ENCODE measurements at places on chromosomes 4 and X.

DNA sequence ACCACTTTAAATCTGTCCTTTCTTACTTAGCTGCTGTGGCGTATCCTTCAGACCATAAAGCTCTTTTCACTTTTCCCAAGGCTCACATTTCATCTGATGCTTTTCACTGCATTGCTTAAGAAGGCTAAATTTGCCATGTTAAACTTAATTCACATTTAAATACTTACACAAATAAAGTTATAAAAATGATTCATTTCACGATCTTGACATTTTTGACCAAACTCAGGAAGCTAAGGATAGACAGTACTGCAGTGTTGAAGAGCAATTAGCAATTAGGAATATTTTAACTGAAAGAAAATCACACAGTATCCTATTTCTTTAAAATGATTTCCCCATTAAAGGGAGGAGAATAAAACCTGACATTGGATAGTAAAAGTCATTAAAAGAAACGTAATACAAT is 1038.6 kb downstream of the STPG2 start:
- DNase-seq, result no peak

DNA sequence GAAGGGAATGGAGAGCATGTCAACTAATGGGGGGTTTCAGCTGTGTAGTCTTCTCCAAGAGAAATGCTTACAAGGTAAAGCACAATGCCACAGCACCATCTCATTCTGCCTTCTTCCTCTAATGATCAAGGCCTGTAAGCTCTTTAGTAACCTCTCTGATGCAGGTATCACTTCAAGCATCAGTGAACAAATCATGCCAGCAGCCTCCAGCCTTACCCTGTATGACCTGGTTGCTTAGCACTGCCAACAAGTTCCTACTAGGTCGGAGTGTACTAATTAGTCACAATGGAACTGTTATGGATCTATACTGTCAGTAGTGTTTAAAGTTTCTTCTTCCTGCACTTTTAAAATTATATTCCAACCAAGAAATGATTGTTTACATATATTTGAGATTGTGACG is 197.7 kb downstream of the GRID2 start:
- no peak for DNase-seq

- DNase-seq, result no peak
Observed at GRCh38 chrX:88883200-88883599, 136.2 kb downstream of the CPXCR1 start.

DNA sequence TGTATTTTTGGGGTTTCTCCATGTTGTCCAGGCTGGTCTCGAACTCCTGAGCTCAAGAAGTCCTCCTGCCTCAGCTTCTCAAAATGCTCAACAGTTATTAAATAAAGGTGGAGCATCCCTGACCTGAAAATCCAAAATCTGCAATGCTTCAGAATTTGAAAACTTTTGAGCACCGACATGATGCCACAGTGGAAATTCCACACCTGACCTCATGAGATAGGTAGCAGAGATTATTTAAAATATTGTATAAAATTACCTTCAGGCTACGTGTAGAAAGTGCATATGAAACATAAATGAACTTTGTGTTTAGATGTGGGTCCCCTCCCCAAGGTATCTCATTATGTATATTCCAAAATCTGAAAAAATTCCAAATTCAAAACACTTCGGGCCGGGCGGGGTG is 42.7 kb upstream of the PDGFRA start:
- no peak for DNase-seq

DNA sequence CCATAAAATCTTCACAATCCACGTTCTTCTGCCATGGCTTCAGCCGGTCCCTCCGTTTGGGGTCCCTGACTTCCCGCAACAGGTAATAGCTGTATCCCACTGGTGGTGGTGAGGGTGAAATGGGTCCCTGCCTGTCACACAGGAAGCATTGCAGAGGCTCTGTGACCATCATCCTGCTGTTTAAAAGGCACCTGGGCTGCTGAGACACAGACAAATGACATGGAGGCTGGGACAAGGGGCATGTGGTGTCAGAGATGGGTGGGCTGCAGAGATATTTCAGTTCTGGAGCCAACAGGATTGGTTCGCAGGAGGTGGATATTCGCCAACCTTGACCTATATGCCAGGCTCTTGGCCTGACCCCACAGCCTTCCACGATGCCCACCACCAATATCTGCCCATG is 82.1 kb downstream of the JAKMIP1 start:
- no peak for DNase-seq

DNA sequence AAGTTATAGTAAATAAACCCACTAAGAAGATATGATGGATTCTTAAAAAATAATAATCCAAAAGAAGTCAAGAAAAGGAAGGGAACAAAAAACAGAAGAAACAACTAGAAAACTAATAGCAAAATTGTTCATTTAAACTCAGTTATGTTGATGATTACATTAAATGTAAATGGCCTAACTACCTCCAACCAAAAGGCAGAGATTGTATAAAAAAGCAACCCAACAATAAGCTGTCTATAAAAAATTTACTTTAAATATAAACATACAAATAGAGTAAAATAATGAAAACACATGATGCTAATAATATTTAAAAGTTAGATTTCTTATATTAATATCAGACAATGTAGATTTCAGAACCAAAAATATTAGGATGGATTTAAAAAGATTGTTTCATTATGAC is 340.6 kb downstream of the CAMK2D start:
- no peak for DNase-seq

DNA sequence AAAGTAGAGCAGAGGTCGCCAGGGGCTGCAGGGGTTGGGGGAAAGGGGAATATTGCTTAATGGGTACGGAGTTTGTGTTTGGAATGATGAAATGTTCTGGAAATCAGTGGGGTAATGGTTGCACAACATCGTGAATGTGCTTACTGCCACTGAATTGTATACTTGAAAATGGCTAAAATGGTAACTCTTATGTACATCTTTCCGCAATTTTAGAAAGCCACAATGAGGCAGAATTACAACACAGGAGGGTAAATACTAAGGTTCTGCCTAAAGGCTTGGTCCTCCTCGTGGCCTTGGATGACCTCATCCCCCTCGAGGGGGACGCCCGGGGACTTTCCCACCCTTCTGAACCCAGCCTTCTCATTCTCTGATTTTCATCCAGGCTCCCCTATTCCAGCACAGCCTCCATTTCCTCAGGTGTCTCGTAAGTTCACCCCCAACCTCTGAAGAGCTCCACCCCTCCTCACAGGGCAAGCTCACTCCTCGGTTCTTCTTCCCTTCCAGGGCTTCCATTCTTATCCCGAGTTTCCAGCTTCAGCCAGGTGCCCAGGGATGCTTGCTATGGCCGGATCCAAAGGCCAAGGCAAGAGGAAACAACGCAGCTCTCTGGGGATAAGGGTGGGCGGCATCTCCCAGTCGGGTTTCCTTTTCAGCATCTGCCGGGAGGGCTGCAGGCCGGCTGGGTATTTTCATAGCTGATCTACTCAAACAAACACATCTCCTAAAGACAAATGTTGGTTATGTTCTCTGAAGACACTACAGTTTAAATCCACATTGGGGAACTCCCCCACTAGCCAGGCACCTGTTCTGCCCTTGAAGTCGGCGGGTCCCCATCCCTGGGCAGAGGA is 71.3 kb upstream of the ACSL1 start:
- no peak for DNase-seq

GRCh38 chr4:149914119-149915115 is 98.8 kb upstream of the IQCM start:
- DNase-seq, result peak; percentile 32

All from AG04450 (cell line).